ENCODE measurements at places on chromosomes 3 and 15.

DNA sequence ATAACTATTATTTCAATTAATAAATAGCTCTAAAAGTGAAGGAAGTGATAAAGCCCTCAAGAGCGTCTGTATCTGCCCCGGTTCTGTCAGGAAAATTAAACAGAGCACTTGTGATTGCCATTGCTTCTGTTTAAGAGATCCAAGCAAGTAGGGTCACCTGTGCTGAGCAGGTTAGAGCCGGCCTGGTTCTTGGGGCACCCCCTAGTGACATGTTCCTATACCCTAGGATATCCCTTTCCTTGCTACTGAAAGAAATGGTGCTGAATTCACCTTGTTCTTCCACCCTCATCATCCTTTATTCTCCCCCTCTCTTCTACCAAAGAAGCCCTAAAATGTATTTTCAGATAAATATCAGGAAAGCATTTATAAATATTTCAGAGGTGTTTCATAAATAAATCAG is 323.5 kb downstream of the RORA start:
- no peak for DNase-seq

GRCh38 chr3:173939331-173939730 is 541.8 kb downstream of the NLGN1 start:
- no peak for DNase-seq

- no peak for DNase-seq
Measured at GRCh38 chr15:84921121-84921520, 36.7 kb downstream of the SLC28A1 start.

DNA sequence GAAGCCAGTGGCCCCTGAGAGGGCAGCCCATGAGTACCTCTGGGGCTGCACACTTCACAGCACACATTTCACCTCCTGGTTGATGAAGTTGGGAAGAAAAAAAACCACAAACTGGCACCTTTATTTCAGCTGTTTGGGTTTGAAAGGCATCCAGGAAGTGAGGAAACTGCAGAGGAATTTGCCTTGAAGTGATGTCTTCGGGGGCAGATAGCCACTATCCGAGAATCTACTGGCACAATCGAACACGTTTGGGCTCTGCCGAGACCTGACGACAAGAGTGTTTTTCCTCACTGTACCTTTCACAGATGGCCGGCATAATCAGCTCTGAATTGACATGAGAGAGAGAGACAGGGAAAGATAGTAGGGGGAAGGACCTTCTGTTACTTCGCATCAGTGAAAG is 59.7 kb downstream of the LRIG1 start:
- no peak for DNase-seq

GRCh38 chr3:72724070-72724469 is 124.2 kb downstream of the SHQ1 start:
- DNase-seq, result no peak

DNA sequence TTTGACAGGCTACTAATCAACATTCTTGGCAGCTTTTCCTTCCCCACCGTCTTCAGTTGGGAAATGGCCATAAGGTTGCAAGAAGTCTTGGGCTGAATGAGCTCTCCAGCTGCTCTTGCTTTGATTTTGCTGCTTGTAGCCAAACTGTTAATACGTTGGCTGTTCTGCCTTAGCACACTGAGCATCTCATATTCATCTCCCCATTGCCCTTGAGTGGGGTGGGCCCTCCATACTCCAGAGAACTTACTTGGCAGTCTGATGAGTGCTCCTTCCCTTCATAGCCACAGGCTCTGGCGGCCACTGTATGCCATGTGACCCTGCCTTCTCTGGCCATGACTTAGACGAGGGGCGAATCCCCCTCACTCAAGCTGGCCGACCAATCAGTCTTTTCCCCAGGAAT is 25.8 kb upstream of the PAQR5 start:
- no peak for DNase-seq

DNA sequence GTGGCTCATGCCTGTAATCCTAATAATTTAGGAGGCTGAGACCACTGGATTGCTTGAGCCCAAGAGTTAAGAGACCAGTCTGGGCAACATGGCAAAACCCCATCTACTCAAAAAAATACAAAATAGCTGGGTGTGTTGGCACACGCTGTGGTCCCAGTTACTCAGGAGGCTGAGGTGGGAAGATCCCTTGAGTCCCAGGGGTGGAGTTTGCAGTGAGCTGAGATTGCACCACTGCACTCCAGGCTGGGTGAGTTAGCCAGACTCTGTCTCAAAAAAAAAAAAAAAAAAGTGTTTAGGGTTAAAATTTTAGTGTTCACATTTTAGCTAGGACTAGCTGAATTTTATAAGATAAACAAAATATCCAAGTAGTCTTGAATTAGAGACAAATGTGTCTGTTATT is 1340.1 kb upstream of the EPHA6 start:
- no peak for DNase-seq

GRCh38 chr15:66095871-66096687 is 157.5 kb downstream of the MEGF11 start:
- no peak for DNase-seq

- no peak for DNase-seq
Measured at GRCh38 chr3:109137761-109138160, 1.2 kb downstream of the C3orf85 start.

DNA sequence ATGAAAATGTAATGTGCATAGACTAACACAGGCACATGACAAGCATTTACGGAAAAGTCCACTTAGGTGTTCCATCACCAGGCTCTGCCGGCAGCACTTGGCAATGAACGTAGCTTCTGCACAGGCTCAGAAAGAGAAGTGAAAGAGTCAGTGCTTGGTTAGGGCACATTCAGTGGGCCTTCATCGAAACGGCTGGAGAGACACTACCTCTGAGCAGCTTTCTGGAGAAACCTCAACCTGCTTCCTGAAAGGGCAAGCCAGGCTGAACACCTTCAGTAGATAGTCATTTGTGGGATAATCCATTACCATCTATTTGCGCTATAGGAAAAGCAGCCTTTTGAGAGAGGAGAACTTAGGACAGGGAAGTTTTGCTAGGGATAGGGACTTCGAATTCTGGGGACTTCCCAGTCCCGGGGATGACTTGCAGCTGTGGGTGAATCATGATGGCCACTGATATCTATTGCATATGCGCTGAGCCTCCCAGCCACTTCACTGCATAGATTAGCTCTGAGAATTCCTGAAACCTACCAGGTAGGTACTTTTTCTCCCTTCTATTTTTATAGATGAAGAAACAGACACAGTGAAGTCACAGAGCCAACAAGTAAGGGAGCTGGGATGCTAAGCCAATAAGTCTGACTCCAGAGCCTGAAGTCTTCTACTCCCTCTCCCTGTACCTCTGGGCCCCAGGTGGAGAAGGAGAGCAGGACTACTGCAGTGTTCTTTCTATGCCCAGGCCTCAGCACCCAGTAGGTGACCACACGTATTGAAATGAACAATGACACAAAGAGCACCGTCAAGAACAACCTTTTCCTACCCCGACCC is 4.2 kb upstream of the SH2D7 start:
- DNase-seq, result no peak

GRCh38 chr3:141388823-141389621 is 20.7 kb downstream of the ZBTB38 start:
- DNase-seq, result no peak

GRCh38 chr3:110307065-110307809 is 764.4 kb upstream of the NECTIN3 start:
- DNase-seq, result no peak

- no peak for DNase-seq
Measured at GRCh38 chr3:159356606-159357005, 554.8 kb downstream of the MFSD1 start.

GRCh38 chr15:60165111-60165510 is 161.0 kb downstream of the FOXB1 start:
- no peak for DNase-seq

DNA sequence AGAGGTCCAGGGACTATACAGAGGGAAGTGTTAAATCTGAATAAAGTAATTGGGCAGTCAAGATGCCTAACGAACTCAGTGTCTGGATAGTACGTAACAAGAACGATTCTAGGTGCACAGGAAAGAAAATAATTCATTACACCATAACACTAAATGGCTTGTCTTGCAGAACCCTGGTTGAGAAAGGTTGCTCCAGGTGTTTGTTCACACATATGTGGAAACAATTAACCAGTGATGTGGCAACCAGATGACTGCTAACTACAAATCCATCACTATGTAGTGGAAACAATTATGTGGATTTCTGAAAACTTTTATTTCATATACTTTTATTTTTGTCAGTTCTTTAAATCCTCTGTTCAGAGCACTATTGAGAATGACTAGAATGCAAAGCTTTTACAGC is 10.4 kb upstream of the HDC start:
- no peak for DNase-seq

GRCh38 chr3:150259526-150260397 is 148.3 kb upstream of the TSC22D2 start:
- no peak for DNase-seq

GRCh38 chr3:149975919-149976318 is 5.2 kb upstream of the PFN2 start:
- DNase-seq, result no peak

GRCh38 chr15:31387479-31388118 is 61.0 kb downstream of the KLF13 start:
- DNase-seq, result no peak

GRCh38 chr3:160114355-160114995 is 110.7 kb upstream of the C3orf80 start:
- no peak for DNase-seq

- DNase-seq, result no peak
Measured at GRCh38 chr3:122105626-122106025, 50.5 kb downstream of the CD86 start.

DNA sequence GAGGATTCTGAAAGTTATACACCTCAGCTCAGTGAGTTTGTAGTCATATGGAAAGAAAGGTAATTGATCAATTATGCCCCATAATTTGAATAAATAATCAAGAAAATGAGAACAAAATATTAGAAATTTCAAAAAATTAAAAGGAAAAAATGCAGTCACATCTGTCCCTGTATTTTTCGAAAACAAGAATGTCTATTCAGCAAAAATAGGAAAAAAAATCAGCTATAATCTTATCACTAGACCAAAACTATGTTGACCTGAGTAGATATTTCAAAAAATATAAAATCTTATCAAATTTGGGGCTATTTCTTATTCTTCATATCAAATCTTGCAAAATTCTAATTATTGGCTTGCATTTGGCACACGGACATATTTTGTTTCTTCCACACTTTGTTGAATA is 501.2 kb upstream of the CNTN3 start:
- no peak for DNase-seq

GRCh38 chr15:42193383-42193782 is 14.7 kb downstream of the VPS39 start:
- no peak for DNase-seq

DNA sequence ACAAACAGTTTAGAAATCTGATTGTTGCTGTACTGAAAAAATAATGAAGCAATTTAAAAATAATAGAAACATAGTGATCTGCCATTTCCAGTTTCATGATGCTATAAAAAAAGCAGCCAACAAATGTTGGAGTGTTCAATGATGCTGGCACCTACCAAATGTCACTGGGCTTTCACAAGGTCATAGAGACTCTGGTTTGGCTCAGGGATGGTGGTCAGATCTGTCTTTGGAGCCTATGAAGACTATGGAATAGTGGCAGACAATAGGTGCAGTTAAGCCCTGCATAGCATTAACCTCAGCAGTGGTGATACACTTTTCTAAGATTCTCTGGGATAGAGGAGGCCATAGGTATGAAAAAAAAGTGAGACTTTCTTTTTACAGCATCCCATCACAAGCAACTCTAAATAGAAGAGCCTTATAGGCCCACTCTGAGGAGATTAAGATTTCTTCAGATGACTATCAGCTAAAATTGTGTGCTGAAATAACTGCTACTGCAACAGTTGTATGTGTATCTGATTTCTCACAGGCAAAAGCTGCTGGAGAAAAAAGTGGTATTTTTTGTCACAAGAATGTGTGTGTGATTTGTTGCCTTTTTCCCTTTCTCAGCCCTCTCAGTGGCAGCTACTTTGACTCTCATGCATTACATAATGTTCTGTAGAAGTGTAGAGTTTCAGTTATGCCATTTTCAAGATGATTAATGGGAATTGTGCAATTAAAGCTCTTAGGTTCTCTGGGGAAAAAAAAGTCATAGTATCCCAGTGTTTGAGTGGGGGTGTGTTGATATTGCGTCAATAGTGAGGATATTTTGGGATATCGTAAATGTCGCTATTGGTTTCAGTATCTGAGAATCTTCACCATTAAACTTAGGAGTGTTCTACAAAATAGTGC is 137.4 kb downstream of the MBNL1 start:
- no peak for DNase-seq

DNA sequence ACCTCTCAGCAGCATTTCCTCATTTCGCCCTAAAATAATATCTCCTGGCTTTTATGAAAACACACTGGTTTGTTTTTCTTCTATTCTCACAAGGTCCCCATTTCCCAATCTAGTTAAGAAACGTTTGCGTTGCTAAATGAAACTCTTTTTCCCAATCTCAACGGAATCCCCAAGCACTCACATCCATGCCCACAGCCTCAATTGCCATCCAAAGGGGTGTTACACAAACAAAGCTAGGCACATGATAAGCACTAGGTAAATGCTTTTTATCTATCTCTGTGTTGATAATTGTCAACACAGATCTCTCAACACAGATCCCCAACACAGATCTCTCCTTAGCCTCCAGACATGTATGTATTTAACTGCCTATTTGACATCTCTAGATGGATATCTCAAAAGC is 35.2 kb upstream of the TF start:
- DNase-seq, result no peak

- no peak for DNase-seq
Measured at GRCh38 chr15:92326236-92326635, 67.4 kb upstream of the ST8SIA2 start.

DNA sequence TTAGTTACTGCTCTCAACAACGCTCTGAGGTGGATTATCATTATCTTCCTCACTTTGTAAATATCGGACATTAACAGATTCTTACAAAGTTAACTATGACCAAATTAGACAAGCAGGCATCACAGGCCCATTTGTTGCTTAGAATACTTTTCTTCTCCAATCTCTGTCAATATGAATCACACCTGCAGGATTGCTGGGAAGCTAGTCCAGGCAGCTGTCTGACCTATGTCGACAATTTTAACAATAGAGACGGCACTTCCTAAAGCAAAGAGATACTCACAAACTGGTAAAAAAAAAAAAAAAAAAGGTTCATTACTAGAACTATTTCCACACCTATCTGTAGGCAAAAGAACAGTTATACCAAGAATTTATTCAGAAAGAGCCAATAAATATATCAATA is 85.3 kb downstream of the DPH6 start:
- DNase-seq, result no peak

GRCh38 chr15:34616613-34617012 is 33.2 kb upstream of the GOLGA8B start:
- no peak for DNase-seq

- no peak for DNase-seq
Measured at GRCh38 chr3:54572197-54572895, 355.5 kb downstream of the LRTM1 start.

- no peak for DNase-seq
Measured at GRCh38 chr15:48178648-48178931, 495 bp upstream of the MYEF2 start.

DNA sequence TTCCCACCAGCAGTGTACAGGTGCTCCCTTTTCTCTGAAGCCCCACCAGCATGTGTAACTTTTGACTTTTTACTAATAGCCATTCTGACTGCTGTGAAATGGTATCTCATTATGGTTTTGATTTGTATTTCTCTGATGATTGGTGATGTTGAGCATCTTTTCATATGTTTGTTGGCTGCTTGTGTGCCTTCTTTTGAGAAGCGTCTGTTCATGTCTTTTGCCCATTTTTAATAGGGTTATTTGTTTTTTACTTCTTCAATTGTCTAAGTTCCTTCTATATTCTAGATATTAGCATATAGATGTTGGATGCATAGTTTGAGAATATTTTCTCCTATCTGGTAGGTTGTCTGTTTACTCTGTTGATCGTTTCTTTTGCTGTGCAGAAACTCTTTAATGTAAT is 14.6 kb downstream of the ACTC1 start:
- no peak for DNase-seq

All from CMK (cell line).